A549 treated with RU486 at 1 μM for 4 hours (cell line): ENCODE measurements at places on chromosomes 16 and 17. TPM values are rescaled to one million over a fixed set of nuclear protein-coding genes. Genes with fewer than 3 reads are reported as not detected.

The DPEP2 gene
- not detected in 5 replicates for total RNA-seq

The FA2H gene
- total RNA-seq = 38.3 to 43.6 TPM (median 40.5 TPM) in 5 replicates

The CENPT gene
- 23.0 to 30.4 TPM (median 28.9 TPM) in 5 replicates for total RNA-seq

The TMEM235 gene
- not detected in 5 replicates for total RNA-seq

The PRAC2 gene
- not detected in 5 replicates for total RNA-seq

The SHCBP1 gene
- total RNA-seq = 26.4 to 39.2 TPM (median 37.4 TPM) in 5 replicates

The ASB16 gene
- 0.08 to 0.12 TPM in 2 of 5 replicates, not detected in the others for total RNA-seq

The ARL5C gene
- total RNA-seq = not detected in 5 replicates

The CEMP1 gene
- total RNA-seq = not detected in 5 replicates

The NPIPA2 gene
- 0.97 to 2.0 TPM (median 1.4 TPM) in 5 replicates for total RNA-seq

The ALOXE3 gene
- 5.7 to 11.5 TPM (median 6.9 TPM) in 5 replicates for total RNA-seq
